DMS 273 treated with DMSO at 0.1 percent for 48 hours (cell line): ENCODE measurements at places on chromosomes 13 and 19.

DNA sequence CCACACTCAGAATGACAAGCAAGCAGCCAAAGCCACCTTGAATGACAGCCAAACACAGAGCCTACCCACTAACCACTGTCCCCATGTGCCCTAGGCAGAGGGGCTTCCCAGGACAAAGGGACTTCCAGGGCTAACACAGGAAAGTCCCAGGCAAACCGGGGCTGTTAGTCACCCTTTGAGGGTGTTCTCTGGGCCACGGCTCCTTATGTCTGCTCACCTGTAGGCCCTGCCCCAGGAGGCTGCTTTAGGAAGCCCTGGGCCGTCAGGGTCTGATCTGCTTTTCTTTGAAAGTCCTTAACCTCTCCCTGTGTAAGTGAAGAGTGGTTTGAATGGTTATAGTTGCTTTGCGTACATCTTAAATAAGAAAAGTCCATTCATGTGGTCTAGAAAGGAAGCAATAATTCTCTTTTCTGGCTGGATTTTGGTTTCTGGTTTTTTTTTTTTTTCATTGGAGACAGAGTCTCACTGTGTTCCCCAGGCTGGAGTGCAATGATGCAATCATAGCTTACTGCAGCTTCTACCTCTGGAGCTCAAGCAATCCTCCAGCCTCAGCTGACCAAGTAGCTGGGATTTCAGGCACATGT, 161.4 kb downstream of the EFNB2 start:
- DNase-seq, result no peak

GRCh38 chr19:50820549-50821247, 2.9 kb downstream of the KLK1 start:
- DNase-seq, result no peak

DNA sequence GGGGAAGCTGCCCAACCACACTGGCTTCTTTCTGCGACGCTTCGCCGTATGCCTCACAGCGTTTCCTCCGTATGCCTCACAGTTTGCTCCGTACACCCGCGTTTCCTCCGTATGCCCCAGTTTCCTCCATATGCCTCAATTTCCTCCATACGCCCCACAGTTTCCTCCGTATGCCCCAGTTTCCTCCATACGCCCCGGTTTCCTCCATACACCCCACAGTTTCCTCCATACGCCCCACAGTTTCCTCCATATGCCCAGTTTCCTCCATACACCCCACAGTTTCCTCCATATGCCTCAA, 22.6 kb downstream of the GAS6 start:
- DNase-seq, result no peak

- no peak for DNase-seq
Measured at GRCh38 chr13:38849315-38849714, 141.3 kb downstream of the STOML3 start.

GRCh38 chr19:51777570-51778462, 16.8 kb downstream of the FPR2 start:
- DNase-seq, result peak; percentile 9

- DNase-seq, result no peak
Measured at GRCh38 chr19:13209484-13210338, 59.5 kb downstream of the IER2 start.

DNA sequence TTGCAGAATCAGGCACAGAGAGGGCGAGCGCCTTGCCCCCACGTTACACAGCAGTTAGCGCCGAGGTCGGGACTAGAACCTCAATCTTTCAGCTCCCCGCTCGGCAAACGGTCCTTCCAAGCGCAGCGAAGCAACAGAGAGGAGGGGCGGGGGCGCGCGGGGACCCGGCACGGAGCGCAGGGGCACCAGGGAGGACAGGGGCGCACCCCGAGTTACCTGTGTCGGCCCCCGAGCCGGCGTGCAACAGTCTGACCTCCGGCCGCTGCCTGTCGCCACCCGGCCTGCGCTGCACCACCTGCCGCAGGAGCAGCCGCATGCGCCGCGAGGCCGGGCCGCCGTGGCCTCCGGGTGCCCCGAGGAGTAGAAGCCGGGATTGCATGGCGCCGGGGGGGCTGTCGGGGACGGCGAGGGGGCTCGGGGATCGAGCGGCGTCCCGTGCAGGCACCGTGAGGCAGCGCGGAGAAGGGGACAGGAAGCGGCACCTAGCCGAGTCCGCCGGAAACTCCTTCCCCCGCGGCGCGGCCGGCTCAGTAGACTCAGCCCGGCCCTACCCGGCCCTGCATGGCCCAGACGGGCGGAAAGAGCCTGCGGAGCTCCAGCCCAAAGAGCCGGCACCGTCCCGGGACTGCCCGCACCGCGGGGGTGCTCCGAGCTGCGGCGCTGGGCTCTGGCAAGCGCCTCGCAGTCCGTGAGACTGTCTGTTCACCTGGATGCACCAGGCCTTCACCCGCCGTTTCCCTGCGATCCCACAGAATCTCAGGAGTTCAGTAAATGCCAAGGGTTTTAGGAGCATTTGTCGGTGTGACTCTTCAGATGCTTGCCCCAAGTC, at the start of gene VWA8:
Gene VWA8, minus strand, starts transcription at position 473 of the 829 bp plus-strand sequence. Its CDS starts 94 bp downstream, at position 379.
- peak; percentile 31 for DNase-seq

DNA sequence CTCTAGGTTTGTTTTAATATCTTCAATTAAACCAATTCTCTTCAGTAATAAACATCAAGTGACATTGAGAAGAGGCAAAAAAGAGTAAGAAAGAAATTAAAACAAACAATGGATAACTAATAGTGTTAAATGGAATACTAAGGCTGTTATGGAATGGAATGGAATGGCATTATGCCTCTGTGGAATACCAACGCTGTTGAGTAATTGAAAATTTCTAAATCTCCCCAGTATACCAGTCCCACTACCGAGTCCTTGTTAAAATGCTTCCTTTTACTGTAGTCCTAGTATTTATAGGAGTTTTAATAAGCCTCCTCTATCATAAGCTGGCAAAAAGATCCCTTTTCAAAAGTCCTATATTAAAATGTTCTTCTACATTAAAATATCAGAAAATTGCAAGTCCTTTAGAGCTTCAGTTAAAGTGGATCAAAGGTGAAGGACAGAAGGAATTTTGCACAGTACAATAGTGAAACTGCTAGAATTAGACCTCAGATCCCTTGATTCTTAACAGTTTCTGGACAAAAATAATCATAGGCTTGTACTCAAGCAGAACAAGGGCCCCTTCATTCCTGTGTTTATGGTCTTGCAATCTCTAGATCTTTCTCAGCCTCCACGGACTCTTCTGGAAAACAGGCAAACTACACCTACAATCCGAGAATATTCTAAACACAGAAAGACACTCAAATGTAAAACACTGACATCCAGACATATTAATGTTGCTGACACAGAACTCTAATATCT, 128.2 kb downstream of the PCDH9 start:
- DNase-seq, result no peak

GRCh38 chr19:30530751-30531150, 158.6 kb downstream of the ZNF536 start:
- no peak for DNase-seq

- DNase-seq, result no peak
Measured at GRCh38 chr13:65529541-65529940, 1700.6 kb downstream of the PCDH9 start.

GRCh38 chr13:74004109-74004508, 130.1 kb downstream of the KLF12 start:
- no peak for DNase-seq

DNA sequence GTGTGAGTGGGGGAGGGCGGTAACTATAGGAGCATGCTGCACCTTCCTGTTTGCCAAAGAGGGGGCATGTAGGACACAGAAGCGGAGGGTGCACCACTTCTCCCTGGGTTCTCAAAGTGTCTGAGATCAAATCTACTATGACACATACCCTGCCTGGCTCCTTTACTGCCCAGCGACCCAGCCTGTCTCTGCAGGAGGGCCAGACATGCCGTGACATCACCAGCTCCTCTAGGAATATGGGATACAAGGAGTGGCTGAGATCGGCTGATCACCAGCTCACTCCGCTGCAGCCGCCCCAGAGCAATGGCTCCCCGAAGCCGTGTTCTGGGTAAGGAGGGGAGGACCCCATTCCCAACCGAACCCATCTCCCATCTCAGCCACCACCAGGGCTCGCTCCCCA, 16.4 kb upstream of the IGFL1 start:
- no peak for DNase-seq

DNA sequence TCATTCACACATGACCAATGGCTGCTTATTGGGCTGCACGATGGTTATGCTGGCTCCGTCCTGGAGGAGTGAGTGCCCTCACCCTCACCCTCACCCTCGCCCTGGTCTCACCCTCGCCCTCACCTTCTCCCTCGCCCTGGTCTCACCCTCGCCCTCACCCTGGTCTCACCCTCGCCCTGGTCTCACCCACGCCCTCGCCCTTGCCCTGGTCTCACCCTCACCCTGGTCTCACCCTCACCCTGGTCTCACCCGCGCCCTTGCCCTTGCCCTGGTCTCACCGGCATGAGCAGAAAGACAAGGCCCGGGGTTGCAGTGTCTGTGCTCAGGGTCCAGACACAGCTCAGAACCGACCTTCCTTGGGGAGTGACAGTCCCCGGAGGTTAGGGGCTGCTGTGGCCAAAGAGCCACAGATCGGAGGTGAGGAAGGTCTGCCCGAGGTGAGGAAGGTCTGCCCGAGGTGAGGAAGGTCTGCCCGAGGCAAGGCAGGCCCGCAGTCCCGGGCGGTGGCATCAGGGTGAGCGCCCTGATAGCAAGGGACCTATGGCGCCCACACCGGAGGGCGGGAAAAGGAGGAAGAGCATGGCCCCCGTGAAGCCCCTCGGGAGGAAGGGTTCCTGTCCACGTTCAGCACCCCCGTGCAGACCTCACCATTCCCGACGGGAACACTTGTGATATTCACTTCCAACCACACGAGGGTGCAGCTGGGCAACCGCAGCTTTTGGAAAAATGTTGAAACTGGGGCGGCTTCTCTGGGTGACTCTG, 65.6 kb downstream of the MCF2L start:
- no peak for DNase-seq

- no peak for DNase-seq
Measured at GRCh38 chr19:33434886-33435705, 61.6 kb downstream of the CEBPG start.

GRCh38 chr19:8209462-8210378, 550 bp downstream of the CERS4 start:
- no peak for DNase-seq

DNA sequence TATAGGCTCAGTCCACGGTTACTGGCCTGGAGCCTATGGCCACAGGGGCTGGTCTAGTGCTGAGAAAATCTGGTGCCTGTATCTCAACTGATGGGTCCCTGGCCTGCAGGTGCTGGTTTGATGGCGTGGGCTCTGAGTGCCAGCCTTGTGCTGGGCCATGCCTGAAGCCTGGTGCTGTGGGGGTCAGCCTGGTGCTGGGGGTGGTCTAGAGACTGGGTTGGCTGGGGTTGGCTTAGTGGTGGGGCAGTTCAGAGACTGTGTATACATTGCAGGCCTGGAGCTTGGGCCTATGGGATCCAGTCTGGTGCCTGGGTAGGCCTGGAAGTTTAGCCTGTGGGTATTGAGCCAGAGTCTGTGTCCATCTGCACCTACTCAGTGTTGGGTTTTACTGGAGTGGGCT, 36.4 kb downstream of the SLC10A2 start:
- DNase-seq, result no peak

DNA sequence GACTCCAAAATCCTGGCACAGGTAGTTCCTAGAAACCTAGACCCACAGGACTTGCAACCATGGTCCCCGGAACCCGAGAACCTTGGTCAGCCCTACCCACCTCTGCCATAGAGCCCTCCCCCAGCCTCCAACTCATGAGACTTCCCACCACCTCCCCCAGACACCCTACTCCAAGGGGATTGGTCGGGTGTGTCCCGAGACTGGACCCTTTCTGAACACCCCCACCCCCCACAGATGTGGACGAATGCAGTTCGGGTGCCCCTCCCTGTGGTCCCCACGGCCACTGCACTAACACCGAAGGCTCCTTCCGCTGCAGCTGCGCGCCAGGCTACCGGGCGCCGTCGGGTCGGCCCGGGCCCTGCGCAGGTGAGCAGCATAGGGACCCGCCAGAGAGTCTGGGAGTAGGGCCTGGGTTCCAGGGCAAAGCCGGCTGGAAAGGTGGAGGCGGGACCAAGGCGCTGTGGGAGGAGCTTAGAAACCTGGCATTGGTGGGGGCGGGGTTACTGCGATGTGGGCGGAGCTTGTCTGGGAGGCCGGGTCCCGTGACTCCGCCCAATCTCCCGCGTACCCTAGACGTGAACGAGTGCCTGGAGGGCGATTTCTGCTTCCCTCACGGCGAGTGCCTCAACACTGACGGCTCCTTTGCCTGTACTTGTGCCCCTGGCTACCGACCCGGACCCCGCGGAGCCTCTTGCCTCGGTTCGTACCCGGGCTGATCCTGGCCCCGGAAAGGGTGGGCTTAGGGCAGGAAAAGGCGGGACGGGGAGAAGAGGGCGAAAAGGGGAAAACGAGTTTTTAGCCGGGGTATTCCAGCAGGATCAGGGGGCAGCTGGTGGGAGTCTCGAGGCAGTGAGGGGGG, 11.9 kb downstream of the LTBP4 start:
- DNase-seq, result no peak

DNA sequence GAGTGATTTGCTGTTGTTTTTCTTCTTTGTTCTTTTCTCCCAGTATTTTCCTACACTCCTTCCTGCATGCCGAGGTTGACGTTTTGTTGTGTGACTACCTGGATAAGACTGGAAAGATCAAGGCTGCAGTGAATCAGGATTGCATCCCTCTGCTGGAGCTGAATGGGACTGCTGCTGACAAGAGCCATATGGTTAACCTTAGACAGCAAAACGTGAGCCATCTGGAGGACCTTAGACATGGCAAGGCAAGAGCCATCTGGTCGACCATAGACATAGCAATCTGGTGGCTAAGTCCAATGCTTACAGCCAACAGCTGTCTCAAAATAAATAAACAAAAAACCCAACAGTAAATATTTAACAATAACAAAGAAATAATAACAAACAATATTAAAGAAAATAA, 42.6 kb upstream of the ZNF91 start:
- peak; percentile 77 for DNase-seq

GRCh38 chr13:44331912-44332851, 41.4 kb upstream of the SERP2 start:
- peak; percentile 52 for DNase-seq

DNA sequence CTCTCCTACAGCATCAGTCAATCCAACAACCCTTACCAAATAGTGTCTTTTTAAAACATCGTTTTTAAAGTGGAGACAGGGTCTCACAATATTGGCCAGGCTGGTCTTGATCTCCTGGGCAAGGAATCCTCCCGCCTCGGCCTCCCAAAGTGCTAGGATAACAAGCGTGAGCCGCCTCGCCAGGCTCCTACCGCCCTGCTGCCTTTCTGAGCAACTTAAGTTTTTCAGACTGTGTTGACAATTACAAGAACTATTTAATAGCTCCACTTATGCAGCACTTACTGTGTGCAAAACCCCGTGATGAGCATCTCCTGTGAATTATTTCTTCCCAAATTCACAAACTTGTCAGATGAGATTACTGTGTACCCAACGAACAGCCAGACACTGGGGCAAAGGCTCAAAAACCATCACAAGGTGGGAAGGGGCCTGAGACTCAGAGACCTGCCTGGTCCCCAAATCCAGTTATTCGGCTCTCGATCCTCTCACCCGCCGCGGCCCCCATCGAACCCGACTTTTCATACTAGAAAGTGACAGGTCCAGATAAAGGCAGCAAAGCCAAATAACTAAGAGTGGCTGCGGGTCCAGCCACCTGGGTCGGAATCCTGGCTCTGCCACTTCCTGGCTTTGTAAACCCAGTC, 581 bp downstream of the RPL18 start:
- DNase-seq, result no peak
